Activated effector memory CD4-positive, alpha-beta T cell treated with anti-CD3 and anti-CD28 coated beads, Interleukin-2, amount 50 U/mL, for 16 hours (primary cell): ENCODE measurements at places on chromosomes 5 and 9.
A peak's percentile ranks its signal among the peaks of the same experiment; 100 is the strongest.

GRCh38 chr5:98497418-98497817 lies 276.0 kb upstream of the RGMB start:
- no peak for DNase-seq

GRCh38 chr9:2341956-2342355 lies 279.6 kb upstream of the VLDLR start:
- no peak for DNase-seq

- no peak for DNase-seq
Observed at GRCh38 chr9:75666856-75667554, 223.5 kb upstream of the PCSK5 start.

DNA sequence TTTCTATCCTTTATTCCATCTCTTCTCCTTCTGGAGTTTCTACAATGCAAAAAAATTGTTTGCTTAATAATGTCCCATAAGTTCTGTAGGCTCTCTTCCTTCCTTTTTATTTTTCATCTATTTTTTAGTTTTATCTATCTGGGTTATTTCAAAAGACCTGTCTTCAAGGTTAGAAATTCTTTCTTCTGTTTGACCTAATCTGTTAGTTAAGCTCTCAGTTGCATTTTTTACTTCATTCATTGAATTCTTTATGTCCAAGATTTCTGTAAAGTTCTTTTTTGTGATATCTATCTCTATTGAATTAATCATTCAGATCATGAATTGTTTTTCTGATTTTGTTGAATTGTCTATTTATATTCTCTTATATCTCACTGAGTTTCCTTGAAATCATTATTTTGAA lies 145.9 kb upstream of the TLE4 start:
- no peak for DNase-seq

DNA sequence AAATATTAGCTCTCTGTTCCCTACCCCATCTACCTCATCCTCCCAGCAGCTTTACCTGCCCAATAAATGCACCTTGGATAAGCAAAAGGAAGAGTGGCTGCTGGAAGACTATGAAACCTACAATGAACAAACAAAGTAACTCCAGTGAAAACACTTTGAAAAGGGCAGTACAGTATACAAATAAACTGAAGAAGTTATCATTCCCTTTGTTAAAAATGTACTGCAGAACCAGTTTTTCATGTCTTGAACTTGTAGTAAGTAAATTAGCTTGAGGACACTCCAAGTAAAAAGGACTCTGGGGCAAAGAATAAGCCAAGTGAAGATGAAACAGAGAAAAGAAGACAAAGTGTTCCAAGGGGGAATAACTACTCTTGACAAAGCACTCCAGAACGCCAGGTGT lies 457.1 kb downstream of the DTWD2 start:
- no peak for DNase-seq

DNA sequence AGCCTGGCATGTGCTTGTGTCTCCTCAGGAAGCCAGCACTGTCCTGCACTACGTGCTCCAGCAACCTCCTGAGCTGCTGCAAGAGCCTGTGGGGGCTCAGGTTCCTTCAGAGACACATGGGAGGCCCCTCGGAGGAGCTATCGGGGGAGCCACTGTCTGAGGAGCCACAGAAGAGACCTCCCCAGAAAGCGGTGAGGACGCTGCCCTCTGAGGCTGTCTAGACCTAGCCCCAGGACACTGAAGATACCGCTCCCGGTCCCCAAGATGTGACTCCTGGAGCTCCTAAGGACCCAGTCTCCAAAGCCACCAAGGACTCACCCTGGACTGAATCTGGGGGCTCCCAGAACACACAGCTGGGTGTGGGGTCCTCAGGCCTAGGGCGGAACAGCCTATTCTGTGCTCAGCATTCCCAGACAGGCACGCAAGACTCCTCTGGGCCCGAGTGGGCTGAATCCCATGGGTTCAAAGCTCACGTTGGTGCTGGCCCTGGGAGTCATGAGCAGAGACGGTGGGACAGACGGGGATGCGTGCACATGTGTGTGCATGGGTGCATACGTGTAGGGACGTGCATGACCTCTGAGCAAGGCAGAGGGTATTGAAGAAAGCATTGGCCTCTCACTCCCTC lies 50.0 kb downstream of the HRH2 start:
- peak; percentile 37 for DNase-seq

DNA sequence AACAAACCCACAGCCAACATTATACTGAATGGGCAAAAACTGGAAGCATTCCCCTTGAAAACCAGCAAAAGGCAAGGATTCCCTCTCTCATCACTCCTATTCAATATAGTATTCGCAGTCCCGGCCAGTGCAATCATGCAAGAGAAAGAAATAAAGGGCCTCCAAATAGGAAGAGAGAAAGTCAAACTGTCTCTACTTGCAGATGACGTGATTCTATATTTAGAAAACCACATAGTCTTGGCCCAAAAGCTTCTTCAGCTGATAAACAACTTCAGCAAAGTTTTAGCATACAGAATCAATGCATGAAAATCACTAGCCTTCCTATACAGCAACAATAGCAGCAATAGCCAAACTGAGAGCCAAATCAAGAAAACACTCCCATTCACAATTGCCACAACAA lies 333.7 kb upstream of the EDIL3 start:
- no peak for DNase-seq

- DNase-seq: peak; percentile 54
Observed at GRCh38 chr9:131876486-131876885, 136.6 kb upstream of the RAPGEF1 start.

GRCh38 chr9:122807271-122807900 lies 7.5 kb downstream of the OR1K1 start:
- peak; percentile 68 for DNase-seq

GRCh38 chr9:16031486-16031885 lies 478.6 kb downstream of the CCDC171 start:
- DNase-seq: no peak

DNA sequence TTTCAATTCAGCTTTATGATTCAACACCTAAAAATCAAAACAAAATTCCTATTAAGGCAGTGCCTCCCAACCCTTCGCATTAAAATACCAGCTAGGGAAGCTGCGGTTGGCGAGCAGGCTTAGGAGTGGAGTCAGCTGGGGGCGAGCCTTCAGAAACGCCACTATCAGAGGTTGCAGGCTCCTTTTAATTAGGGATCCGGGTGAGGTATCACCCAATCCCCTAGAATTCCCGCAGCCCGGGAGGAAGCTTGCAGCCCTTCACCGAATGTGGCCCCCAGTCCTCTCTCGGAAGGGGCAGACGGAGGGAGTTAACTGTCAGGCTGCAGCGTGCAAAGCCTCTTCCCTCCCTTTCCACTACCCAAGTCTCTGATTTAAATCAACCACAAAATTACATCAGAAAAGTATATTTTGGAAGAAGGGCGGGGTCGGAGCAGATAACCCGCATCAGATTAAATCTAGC lies 1.7 kb downstream of the STC2 start:
- no peak for DNase-seq
